Endothelial cell (in vitro differentiated cells): ENCODE measurements at places on chromosomes 4 and X.

GRCh38 chrX:103637604-103638338, 9.0 kb downstream of the TCEAL1 start:
- DNase-seq = no peak

- DNase-seq = peak; percentile 19
Measured at GRCh38 chrX:106999002-106999975, 723 bp downstream of the MORC4 start.

GRCh38 chr4:159395693-159396092, 292.8 kb downstream of the RAPGEF2 start:
- DNase-seq = no peak

DNA sequence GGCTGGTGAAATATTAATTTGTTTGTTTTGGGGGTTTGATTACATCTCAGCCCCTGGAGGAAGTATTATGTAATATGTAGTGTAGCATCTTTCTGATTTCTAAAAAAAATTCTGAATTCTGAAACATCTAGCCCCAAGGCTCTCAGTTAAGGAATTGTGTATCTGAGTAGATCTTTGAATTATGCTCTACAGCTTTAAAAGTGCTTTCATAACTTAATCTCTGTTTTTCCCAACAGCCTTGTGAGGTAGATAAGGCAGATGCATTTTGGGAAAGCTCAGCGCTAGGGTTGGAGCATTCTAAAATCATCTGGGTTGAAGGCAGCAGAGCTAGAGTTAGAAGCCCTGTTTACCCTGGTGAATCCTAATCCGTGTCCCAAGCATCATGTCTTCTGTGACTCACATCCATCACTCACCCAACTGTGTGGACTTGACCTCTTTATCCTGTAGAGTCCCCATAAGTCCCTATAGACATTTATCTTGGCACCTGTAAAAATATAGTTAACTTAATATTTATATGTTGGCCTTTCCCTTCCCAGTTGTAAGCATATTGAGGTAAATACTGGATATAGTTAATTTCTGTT, 49.8 kb downstream of the FNIP2 start:
- no peak for DNase-seq

- DNase-seq = no peak
Measured at GRCh38 chr4:121717680-121718237, 21.0 kb upstream of the ANXA5 start.

- no peak for DNase-seq
Measured at GRCh38 chrX:19515615-19516105, 352 bp upstream of the MAP3K15 start.
